Stimulated activated CD4-positive, alpha-beta T cell treated with anti-CD3 and anti-CD28 coated beads, Interleukin-1b, Interleukin-23, amount 100 ng/mL, for 1 hour (primary cell): ENCODE measurements at places on chromosomes 5 and 9.

GRCh38 chr9:80233906-80234305 lies 662.1 kb downstream of the TLE4 start:
- DNase-seq: no peak

GRCh38 chr9:93676310-93677047 lies 100.1 kb downstream of the PHF2 start:
- DNase-seq: no peak

DNA sequence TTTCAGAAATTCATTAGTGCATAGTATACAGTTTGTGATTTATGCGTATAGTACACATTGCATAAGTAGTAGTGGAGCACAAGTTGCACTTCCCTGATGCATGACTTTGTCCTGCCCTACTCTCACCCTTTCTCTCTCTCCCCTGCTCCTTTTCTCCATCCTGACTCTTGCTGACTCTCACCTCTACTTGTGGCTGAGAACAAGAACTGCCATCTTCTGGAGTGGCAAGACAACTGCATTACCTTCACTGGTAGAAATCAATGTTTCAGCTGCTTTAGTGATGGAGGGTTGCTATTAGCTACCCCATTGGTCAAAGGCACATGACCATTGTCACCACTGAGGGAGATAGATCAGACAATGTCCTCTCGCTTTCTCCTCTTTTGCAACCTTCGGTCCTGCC lies 26.9 kb downstream of the SPEF2 start:
- no peak for DNase-seq

GRCh38 chr9:16725066-16725465 lies 145.4 kb downstream of the BNC2 start:
- DNase-seq: no peak

- no peak for DNase-seq
Measured at GRCh38 chr9:34628656-34629490, at the start of gene ARID3C. ARID3C (minus strand) TSS chr9:34629066; CDS start chr9:34628014, 1,052 bp downstream.

- no peak for DNase-seq
Measured at GRCh38 chr5:176849611-176850227, 39.4 kb downstream of the UNC5A start.

- DNase-seq: no peak
Measured at GRCh38 chr9:13629067-13629466, 349.6 kb upstream of the MPDZ start.

- DNase-seq: no peak
Measured at GRCh38 chr9:99335280-99335679, 113.2 kb downstream of the SEC61B start.

GRCh38 chr9:16675131-16675530 lies 195.3 kb downstream of the BNC2 start:
- no peak for DNase-seq

DNA sequence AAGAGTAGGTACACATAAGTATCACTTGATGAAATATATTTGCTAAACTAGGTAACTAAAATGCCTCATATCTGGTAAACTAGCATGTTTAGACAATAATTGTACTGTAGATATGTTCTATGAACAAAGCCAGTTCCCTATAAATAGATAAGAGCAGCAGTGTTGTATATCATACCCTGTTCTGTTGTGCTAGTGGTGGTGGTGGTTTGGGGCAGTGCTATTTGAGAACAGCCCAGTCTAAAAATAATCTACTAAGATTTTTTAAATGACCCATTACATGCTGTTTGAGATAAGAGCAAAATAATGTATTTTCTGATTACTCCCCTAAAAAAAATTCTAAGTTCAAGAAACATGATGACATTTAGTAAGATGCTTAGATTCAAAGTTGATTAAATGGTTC lies 829.2 kb upstream of the DMAC1 start:
- no peak for DNase-seq

- DNase-seq: no peak
Measured at GRCh38 chr9:121943463-121943862, 149.6 kb downstream of the TTLL11 start.

DNA sequence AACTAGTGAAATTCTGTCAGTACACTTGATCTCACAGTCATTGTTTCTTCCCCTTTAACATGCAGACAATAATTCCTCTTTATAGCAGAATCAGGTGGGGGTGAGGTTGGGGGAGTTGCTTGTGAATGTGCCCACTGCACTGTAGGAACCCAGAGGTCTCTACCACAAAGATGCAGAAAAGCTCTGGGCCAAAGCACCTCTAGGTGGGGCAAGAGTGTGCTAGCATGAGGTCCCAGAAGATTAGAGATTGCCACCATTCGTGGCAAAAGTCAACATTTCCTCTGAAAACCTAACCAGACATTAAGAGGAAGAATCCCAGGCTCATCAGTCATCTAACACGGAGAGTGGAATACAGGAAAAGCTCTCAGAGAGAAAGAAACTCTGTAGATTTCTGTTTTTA lies 74.5 kb downstream of the PTCD2 start:
- DNase-seq: no peak

- no peak for DNase-seq
Measured at GRCh38 chr5:92581249-92581648, 999.8 kb downstream of the NR2F1-AS1 start.

DNA sequence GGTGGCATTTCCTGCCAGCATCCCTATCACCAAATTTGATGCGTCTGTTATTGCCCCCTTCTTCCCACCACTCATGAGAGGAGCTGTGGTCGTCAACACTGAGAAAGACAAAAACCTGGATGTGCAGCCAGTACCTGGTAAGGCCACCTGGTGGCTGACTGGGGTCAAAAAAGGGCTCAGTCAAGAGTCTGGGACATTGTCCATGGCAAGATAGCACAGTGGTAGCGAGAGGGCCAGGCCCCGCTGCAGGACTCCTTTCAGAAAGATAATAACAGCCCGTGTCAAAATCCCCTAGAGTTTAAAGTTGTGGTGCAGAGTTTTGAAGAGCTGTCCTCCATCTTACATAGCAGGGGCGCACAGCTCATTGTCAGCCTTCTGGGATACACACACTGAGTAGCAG lies 40.8 kb downstream of the CSF1R start:
- DNase-seq: no peak

- no peak for DNase-seq
Measured at GRCh38 chr5:40217553-40217952, 462.2 kb upstream of the PTGER4 start.

- DNase-seq: no peak
Measured at GRCh38 chr5:36722900-36723299, 116.5 kb downstream of the SLC1A3 start.

- no peak for DNase-seq
Measured at GRCh38 chr9:136717399-136717798, 5.0 kb downstream of the DIPK1B start.

- DNase-seq: no peak
Measured at GRCh38 chr9:89926691-89927220, 321.9 kb downstream of the GADD45G start.

DNA sequence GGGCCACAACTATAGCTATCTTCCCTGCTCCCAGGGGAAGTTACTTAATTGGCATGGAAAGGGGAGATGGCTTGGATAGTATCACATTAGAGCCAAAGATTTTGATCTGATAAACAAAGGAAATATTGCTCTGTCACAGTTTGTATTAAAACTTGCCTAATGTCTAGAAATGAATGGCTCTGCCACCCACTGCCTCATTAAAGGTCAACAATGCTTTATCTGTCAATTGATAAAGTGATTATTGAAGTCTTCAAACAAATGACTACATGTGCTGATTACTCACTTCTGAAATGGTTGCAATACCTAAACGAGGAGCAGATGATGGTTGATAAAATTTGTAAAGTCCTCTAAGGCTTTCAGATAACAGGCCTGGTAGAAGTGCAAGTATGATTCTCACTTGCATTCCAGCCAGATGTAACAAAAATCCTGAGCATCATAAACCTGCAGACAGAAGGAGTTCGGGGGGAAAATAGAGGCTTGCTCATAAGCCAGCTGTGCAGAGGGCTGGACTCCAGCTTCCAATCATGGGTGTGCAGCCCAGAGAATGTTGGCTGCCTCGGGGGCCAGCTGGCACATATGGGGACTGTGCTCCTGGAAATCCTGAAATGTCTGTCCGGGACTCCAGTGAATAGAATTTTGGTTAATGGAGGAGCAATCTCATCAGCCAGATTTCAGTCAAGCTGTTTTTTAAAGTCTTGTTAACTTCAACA lies 200.5 kb upstream of the SLC27A6 start:
- no peak for DNase-seq

GRCh38 chr5:104199771-104200170 lies 637.2 kb upstream of the NUDT12 start:
- no peak for DNase-seq

GRCh38 chr5:104247260-104247659 lies 684.7 kb upstream of the NUDT12 start:
- no peak for DNase-seq

GRCh38 chr5:19940192-19940591 lies 47.8 kb downstream of the CDH18 start:
- no peak for DNase-seq

- no peak for DNase-seq
Measured at GRCh38 chr5:132779961-132780360, 2.9 kb upstream of the SEPTIN8 start.

- no peak for DNase-seq
Measured at GRCh38 chr9:128550226-128550625, 2.2 kb upstream of the SPTAN1 start.

GRCh38 chr5:8770431-8770830 lies 775.4 kb downstream of the SEMA5A start:
- DNase-seq: no peak

- no peak for DNase-seq
Measured at GRCh38 chr9:137492464-137493363, 33.6 kb upstream of the NSMF start.

DNA sequence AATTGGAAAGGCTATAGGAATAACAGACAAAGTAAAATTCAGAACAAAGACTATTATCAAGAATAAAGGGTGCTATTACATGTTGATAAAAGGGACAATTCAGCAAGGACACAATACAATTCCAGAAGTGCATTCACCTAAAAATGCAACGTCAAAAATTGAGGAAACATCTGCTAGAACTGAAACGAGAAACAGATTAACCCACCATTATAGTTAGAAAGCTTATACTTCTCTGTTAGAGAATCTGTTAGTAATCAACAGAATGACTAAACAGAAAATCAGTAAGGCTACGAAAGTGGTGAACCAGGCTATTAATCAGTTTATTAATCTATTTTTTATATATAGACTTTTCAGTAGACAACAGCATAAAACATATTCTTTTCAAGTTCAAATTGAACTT lies 14.8 kb downstream of the FCN1 start:
- no peak for DNase-seq

DNA sequence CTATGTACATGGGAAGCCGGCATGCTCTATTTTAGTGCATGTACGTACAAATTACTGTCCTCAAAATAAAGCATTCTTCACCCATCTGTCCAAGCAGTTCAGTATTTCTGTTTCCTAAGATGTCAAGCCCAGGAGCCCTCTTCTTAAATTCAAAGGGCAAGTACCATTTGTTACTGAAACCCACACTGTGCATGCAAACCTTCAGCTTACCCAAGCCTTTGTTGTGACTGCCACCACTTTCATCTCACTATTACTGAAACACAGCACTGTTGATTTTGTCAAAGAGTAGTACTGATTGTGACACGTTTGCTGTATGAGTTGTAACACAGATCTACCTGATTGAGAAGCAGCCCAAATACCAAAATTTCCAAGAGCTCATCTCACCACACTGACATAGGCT lies 390.4 kb upstream of the IZUMO3 start:
- no peak for DNase-seq

GRCh38 chr5:95781101-95781583 lies 41.4 kb downstream of the GLRX start:
- DNase-seq: peak; percentile 47

GRCh38 chr5:145260670-145261069 lies 574.5 kb downstream of the PRELID2 start:
- DNase-seq: no peak

GRCh38 chr5:127092690-127093089 lies 19.4 kb upstream of the C5orf63 start:
- no peak for DNase-seq

GRCh38 chr5:93099902-93100347 lies 481.1 kb downstream of the NR2F1-AS1 start:
- DNase-seq: no peak

GRCh38 chr5:53594419-53594818 lies 34.0 kb downstream of the NDUFS4 start:
- no peak for DNase-seq

DNA sequence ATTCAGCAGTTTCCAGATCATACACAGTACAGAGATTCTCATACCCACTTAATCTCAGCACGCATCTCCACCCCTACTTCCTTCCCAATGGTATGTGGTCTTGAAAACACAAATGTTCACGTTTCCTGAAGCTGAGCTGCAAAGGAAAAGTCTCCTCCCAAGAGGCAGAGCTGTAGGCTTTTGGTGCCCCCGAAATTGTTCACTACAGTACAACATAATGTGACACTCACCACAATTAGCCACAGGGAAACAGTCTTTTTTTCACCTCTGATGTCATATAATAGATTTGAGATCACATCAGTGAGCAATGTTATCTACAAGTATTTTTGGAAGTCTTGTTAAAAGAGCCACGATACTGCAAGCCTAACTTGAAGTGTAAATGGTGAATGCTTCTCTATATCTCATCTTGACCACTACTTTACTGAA lies 40.2 kb downstream of the NFIB start:
- no peak for DNase-seq

GRCh38 chr9:108961151-108961550 lies 27.0 kb downstream of the ABITRAM start:
- DNase-seq: no peak
